Tibial nerve (tissue), 4 donors: ENCODE measurements at places on chromosomes 1 and 21. TPM values are rescaled to one million over a fixed set of nuclear protein-coding genes. Genes with fewer than 3 reads are reported as not detected.

GRCh38 chr1:1899266-1899966 is 8.5 kb upstream of the GNB1 start:
- no peak for DNase-seq

GRCh38 chr1:27576806-27577227 is 27.1 kb downstream of the AHDC1 start:
- no peak for DNase-seq

DNA sequence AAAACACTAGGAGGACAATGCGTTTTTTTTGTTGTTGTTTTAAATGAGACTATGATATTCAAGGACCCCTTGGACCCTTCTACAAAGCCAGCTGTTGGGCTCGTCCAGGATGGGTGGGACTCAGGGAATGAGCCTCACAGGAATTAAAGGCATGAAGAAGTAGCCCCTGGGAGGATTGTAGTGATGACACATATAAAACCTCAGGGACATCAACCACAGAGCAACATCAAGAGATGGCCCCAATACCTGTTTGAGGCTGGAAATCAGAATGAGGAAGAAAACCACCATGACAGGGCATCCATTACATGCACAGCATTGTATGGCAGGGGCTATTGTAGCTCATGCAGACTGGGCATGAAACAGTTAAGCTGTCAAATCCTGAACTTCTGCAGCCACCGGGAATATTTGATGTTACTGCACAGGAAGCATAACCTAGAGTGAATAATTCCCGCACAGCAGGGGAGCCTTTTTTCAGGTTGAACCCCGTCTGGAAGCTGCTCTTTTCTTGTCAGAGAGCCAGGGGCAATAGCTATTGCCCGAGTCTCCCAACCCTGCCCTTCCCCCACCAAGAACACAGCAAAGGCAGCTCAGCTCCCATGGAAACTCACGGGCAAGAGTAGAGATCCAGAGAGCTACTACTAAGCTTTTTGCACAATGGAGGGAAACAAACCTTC is 140.2 kb upstream of the FGGY start:
- no peak for DNase-seq

DNA sequence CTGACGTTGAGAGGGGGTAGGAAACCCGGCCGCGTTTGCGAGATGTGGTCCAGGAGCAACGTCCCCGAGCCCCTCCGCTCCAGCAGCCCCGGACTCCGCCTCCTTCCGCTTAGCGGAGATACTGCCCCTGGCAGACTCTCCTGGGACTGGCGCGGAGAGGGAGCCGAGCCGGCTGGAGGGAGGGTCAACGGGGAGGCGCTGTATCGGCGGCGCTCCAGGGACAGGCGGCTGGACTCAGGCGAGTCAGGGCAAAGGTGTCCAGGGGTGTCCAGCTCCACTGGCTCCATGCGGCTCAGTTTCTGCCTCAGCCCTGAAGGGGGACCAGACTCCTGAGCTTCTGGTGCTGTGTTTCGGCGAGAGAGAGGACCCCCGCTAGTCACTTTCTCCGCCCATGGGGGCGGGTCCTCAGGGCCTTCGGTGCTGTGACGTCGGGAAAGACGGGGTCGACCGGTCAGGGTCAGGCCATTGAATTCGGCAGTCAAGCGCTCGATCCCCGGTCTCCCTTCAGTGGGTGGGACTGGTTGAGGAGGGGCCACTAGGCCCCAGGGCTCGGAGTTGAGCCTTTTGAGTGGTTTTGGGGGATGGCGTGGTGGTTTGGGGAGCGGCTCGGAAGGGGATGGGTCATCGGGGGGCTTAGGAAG is 2.8 kb upstream of the LIX1L start:
- DNase-seq = no peak

- no peak for DNase-seq
Measured at GRCh38 chr21:36841866-36842265, 124.6 kb downstream of the HLCS start.

DNA sequence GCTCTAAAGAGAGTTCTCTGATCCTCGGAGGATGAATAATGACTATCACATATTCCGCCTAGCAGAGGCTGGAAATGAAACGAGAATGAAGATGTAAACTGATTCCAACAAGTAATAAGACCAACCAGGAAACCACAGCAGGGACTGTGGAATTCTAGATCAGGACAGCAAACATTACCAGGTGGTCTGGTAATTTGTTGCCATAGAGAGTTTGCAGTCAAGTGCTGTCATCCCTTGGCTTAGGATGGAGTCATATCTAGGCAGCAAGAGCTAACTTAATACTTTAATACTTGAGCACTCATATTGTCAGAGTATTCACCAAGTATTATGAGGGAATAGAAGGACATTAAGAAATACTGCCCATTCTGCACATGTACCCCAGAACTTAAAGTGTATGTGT is 45.1 kb upstream of the MUTYH start:
- no peak for DNase-seq

DNA sequence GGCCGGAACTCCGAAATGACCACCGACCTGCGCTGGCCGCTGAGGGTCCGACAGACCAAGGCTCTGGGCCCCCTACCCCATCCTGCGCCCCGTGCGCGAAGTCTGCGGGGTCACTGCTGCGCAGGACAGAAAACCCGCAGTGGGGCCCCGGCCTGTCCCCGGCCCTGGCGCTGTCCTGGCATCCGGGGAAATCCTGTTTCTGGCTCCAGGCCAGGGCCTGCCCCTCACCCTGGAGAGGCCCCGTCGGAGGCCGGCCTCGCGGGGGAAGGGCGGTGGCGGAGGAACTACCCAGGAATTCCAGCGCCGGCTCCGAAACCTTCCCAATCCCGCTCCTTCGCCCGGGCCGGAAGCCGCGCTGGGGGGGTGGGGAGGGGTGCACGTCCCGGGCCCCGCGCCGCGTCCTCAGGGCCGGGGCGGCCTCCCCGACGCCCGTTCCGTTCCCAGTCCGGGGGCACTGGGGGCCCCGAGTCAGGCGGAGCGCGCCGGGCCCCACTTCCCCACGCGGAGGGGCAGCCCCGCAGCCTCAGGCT is 77.0 kb downstream of the MORN1 start:
- DNase-seq = peak; percentile 47

DNA sequence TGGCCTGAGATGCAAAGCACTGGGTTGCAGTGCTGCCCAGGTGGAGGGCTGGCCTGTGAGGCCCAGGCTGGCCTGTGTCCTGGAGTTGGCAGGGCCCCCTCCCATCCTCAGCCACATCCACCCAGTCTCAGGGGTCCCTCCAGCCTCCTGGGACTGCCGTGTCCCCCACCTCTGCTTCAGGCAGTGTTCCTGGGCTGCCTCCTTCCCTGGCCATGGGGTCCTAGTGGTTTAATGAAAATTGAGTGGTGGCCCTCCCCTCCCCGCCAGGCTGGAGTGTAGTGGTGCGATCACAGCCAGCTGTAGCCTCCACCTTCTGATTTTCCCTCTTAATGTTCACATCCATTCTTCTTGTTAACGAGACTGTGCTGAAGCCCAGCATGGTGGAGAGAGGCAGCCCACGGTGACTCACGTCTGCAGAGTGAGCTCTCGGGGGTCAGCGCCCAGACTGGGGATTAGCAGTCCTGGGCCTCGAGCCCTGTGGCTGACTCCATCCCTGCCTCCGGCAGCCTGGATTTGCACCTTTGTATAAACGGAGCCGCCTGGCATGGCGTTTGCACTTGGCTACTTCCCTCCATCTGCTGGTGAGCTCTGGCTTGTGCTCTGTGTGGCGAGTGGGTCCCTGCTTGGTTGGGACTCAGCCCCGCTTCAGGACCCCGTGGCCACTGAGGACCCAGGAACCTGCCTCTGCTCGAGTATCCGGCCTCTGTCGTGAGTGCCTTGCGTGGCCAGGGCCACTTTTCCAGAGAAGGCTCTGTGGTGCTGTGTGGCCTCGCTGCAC is 6.9 kb downstream of the MIB2 start:
- DNase-seq = no peak

GRCh38 chr21:41422546-41423304 is 3.3 kb upstream of the MX1 start:
- no peak for DNase-seq

UMODL1 gene
- total RNA-seq = not detected

CFHR5 gene
- total RNA-seq = not detected

PRR9 gene
- total RNA-seq = not detected

CASQ2 gene
- total RNA-seq = 7.3 TPM

FAM177B gene
- not detected for total RNA-seq
